ENCODE measurements at places on chromosomes 2 and 18.

- no peak for DNase-seq
Measured at GRCh38 chr2:216687646-216688045, 7.7 kb downstream of the IGFBP5 start.

DNA sequence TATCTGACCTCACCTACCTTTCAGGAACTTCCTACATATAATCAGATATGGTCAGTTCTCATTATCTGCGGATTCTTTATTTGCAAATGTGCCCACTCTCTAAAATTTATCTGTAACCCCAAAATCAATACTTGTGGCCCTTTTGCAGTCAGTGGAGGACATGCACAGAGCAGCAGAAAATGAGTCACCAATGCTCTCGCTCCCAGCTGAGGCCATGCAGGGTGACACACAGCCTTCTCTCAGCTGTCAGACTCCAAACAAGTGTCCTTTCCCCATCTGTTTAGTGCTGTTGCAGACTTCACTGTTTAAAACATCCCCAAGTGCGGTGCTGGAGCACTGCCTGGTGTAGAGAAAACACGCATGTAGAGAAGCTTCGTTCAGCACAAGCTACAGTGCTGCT, 171.9 kb upstream of the SALL3 start:
- DNase-seq: no peak

DNA sequence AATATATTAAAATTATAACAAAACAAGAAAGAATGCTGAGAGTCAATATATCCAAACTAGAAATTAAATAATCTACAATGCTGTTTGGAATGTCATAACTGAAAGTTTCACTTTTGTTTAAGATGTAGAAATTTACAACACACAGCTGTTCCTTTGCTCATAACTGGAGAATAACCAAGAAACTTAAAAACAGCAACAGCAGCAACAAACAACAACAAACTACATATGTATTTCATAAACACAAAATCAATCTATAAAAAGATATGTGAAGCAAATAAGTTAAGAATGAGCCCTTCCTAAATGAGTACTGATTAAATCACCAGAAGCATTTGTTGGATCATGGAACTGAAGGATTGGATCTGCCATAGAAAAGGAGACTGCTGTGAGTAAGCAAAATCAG, 456.5 kb upstream of the ZNF804A start:
- no peak for DNase-seq

GRCh38 chr2:102356741-102357140, 1.1 kb downstream of the IL18R1 start:
- DNase-seq: no peak

DNA sequence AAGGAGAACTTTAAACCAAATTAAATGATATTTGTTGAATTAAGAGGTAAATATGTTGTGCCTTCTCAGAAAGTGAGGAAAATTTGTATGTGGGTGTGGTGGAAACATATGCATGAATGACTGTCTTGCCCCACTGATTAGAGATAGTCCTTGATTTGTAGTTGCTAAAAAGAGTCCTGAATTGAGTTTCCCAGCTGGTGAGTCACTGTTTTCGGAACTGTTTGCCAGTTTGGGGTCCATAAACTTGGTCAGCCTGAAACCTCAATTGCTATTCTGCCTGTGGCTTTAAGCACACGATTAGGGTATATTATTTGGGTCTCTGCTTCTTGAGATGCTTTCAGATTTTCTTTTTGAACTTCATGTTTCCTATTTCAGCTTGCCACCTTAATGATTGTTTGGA, 53.3 kb downstream of the PIKFYVE start:
- DNase-seq: no peak

GRCh38 chr18:79765491-79766245, 32.1 kb upstream of the KCNG2 start:
- DNase-seq: no peak

DNA sequence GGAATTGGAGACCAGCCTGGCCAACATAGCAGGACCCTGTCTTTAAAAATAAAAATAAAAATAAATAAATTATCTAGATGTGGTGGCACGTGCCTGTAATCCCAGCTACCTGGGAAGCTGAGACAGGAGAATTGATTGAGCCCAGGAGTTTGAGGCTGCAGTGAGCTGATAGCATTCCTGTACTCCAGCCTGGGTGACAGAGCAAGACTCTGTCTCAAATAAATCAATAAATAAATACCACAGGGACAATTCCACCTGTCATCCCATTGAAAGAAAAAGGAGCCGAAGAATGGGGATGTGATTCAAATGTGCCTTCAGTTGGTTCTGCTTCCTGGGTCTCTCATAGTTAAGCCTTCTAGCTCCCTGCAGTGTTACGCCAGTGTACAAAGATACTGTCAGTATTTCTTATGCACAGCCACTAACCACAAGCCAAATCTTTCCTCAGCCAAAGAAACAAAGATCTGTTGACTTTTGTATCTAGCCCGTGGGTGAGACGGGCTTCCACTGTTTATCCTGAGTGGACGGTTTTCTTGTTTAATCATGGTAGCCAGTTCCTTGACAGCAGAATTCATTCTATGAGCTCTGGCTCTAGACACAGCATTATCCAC, 12.6 kb downstream of the LGALSL start:
- DNase-seq: no peak

- no peak for DNase-seq
Measured at GRCh38 chr2:226973816-226974215, 138.0 kb downstream of the RHBDD1 start.

GRCh38 chr2:26394694-26395093, 7.0 kb upstream of the DRC1 start:
- DNase-seq: no peak

GRCh38 chr2:25548601-25549000, 124.8 kb downstream of the DTNB start:
- DNase-seq: no peak

GRCh38 chr2:240295256-240296103, 140.0 kb upstream of the GPC1 start:
- no peak for DNase-seq

GRCh38 chr2:27369471-27370025, 590 bp downstream of the EIF2B4 start:
- no peak for DNase-seq

DNA sequence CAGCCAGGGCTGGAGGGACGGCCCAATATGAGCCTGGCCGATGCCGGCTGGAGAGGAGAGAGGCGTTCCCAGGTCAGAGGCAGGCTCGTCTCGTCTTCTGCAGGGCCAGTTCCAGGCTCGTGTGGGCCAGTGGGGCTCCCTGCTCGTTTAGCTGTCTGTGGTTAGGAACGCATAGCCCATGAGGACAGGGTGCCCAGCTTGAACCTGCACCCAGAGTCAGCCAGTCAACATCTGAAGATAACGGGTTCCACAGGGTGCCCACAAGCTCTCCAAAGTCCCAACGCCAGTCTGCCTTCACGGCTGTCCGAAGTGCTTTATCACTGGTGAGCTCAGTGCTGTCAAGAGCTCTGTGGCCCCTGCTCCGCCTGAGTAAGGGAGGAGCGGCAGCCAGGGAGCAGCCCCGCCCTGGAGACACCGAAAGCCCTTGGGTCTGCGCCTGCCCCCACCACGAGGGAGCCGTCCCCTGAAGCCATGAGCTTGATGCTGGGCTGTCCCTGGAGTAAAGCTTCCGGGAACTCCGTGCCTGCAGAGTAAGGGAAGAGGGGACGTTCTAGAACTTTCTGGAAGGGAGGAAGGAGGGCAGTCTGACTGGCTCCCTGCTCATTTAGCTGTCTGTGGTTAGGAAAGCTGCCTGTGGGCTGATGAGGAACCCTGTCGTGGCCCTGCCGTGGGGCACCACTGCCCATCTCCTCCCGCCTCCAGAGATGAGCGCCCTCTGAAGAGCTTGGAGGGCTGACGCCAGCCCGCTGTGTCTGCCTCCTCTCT, 2.7 kb upstream of the HSBP1L1 start:
- no peak for DNase-seq

DNA sequence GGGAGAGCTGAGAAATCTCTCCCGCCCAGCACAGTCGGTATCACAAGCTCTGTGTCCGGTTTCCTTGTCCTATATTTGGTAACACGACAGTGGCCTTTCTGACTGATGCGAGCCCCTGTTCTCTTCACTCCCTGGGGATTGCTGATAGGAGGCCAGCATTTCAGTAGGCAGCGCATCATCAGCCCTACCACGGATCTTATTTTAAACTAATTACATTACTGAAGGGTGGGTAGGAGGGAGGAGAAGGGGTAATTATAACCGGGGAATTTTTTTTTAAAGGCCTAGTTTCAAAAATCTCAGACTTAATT, 125.6 kb upstream of the LGALSL start:
- no peak for DNase-seq

- DNase-seq: no peak
Measured at GRCh38 chr2:43294973-43295603, 68.7 kb upstream of the ZFP36L2 start.

GRCh38 chr2:62996534-62997186, 54.0 kb upstream of the OTX1 start:
- DNase-seq: no peak

- no peak for DNase-seq
Measured at GRCh38 chr18:11147371-11147951, 1.9 kb downstream of the PIEZO2 start.

DNA sequence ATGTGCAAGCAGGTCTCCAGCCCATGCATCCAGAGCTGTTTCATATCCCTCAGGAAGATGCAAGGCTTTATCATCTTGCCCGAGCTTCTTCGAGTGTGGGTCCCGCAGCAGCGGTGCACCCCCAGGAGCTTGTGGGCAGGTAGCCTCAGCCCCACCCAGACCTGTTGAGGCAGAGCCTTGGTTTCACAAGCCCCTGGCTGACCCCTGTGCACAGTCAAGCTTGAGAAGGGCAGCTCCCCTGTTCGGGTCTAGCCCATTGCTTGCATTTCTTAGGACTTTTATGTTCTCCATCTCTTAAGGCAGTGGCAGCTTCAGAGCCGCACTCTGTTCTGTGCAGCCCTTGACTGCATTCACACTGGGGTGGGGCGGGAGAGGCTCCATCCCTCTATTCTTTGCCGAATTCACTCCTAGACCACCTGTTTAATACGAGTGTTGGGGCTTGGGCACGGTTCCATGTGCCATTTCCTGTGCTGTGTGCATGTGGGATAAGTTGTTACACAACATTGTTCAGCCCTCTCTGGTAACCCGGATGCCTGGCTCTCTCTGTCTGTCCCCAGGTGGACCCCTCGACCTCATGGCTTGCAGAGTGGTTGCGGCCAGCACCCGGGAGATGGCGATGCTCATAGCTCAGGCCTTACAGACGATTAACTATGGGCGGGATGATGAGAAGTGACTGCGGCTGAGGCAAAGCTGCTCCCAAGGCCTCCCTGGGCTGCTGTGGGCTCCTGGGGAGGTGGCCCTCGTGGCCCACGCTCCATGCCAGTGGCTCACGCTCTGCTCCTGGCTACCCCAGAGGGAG, 48.7 kb downstream of the IMPA2 start:
- DNase-seq: peak; percentile 53

- no peak for DNase-seq
Measured at GRCh38 chr2:159944874-159945273, 117.5 kb downstream of the PLA2R1 start.

GRCh38 chr2:239773228-239774141, 251.7 kb downstream of the NDUFA10 start:
- no peak for DNase-seq

GRCh38 chr2:203637471-203638167, 68.8 kb upstream of the CD28 start:
- no peak for DNase-seq

DNA sequence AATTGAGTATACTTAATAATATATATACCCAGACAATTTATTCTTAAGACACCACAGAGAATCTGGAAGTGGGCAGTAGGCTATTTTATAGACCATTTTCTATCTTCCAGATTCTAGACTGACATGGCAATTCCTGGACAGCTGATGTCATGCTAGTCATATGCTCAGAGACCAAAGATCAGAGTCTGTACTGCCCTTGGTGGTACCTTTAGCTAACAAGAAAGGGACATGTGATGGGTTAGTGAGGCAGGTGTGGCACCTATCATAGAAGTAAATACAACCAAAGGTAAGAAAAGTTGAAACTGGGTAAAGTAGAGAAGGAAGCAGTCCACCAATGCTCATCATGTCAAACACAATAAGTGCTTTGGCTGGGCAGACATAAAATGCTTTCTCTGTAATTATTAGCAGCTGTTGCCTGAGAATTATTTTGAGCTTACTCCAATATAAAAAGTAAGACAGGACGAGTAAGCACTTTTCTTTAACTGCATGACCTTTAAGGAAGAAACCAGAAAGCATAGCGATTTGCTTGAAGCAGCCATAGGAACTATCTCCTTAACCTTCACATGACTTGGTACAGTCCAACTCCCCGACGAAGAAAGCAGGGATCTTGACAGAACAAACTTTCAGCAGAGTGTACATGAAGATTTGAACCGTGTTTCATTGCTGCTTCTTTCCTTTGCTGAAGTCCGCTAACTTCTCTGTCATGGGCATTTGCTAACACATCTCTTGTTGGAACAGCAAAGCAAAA, 47.1 kb downstream of the SLC40A1 start:
- no peak for DNase-seq

- DNase-seq: no peak
Measured at GRCh38 chr18:42839408-42839807, 276.1 kb downstream of the RIT2 start.

DNA sequence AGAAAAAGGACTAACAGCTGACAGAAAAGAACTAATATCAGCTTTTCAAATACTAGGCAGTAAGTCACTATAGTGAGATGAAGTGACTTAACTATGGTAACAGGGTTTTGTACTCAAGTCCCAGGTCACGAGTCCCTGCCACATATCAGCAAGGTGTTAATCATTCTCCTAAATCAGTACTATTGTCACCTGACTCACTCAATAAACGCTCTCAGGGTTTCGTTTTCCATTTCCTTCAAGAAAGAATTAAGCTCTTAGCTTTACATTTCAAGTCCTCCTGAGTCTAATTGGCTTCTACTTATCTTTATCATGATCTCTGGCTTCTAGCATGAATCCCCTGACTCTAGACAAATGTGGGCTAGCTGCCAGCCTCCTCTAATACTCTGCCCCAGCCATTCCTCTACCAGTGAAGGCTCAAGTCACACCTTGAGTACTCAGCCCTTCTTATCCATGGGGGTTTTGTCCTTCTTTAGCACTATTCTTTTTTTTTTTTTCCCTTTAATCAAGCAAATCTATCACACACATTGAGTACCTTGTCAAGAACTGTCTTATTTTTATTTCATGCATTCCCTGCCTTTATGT, 20.0 kb downstream of the BUB1 start:
- no peak for DNase-seq

DNA sequence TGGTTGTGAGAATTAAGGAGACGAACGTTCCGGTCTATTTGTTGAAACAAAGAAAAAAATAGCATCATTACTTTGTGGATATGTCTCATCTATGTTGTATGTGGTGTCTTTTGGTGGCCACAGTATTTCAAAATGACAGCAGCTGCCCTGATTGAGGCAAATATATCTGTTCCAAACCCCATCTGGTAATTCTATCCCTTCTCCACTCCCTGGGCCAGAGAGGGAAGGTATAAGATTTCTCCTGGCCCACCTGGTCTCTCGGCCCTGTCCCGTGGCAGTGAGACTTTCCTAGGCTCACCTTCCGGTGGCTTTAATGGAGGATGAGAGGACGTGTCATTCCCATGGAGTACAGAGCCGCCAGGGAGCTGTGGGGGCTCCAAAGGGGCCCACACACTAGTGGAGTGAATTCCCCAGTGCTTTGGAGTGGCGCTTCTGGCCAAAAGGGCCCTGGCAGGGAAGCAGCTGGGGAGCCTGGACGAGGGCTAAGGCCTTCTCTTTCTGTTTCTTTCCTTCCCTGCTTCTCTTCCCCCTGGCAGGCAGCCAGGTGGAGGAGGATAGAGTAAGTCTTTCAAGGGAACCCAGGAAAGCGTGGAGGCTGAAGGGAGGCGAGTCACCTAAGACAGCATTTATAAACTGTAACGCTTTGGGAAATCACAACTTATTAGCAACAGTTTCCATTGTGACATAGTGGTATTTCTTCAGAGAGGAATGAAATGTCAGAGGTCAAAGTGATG, 5.6 kb downstream of the FOSL2 start:
- DNase-seq: peak; percentile 19

All from posterior cingulate gyrus (tissue), 11 donors.